ENCODE measurements at places on chromosomes 12 and 14.

- no peak for DNase-seq
Measured at GRCh38 chr12:1343422-1343821, 251.0 kb downstream of the FBXL14 start.

GRCh38 chr12:98359856-98360255 lies 155.5 kb upstream of the TMPO start:
- DNase-seq, result no peak

DNA sequence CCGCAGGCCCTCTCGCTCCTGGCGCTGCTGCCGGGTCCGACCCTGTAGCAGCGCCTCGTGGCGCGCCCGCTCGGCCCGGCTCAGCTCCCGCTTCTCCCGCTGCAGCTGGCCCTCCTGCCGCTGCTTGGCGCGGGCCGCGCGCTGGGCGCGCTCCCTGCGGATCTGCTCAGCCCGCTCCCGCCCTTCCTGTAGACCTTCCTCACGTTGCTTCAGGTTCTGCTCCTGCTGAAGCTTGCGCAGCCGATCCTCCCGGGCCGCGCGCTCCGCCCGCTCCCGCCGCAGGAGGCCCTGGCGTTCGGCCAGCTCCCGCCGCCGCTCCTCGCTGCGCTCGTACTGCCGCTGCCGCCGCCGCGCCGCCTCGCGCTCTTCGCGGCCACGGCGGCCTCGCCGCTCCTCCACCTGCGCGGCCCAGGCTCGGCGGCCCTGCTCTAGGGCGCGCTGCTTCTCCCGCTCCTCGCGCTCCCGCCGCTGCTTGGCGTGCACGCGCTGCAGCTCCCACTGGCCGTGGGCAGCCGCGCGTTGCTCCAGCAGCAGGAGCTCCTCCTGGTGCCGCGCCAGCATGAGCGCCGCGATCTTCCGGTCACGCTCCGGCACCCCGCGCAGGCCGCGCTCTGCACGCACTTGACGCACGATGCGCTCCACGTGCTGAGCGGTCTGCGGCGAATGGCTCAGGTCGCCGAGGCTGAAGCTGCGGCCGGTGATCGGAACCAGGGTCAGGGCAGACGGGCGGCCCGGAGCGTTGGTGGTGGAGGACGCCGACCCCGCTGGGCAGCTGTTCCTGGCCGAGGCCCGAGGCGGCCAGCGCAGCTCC lies 2.4 kb downstream of the CCDC177 start:
- no peak for DNase-seq

- no peak for DNase-seq
Measured at GRCh38 chr12:51171884-51172514, 936 bp downstream of the TFCP2 start.

- no peak for DNase-seq
Measured at GRCh38 chr12:46524778-46525177, 152.2 kb upstream of the SLC38A2 start.

- DNase-seq, result no peak
Measured at GRCh38 chr12:115335594-115335993, 651.6 kb upstream of the TBX3 start.

DNA sequence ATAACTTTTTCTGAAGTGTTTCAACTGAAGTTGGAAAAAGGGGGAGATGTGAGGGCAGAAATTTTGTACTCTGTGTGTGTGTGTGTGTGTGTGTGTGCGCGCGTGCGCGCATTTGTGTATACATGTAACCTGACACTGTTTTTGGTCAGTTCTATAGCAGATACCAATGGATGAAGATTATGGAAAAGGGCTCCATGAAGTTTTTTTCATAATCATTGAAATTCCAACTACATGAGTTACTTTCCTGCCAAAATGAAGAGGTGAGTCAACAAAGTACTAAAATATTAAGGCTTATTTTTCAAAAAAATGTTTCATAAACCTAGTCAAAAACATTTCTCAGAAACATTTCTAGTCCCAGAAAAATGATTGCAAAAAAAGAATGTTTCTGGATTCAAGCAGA lies 25.7 kb upstream of the CERS5 start:
- DNase-seq, result no peak

GRCh38 chr12:67892259-67893021 lies 96.8 kb upstream of the IFNG-AS1 start:
- no peak for DNase-seq

DNA sequence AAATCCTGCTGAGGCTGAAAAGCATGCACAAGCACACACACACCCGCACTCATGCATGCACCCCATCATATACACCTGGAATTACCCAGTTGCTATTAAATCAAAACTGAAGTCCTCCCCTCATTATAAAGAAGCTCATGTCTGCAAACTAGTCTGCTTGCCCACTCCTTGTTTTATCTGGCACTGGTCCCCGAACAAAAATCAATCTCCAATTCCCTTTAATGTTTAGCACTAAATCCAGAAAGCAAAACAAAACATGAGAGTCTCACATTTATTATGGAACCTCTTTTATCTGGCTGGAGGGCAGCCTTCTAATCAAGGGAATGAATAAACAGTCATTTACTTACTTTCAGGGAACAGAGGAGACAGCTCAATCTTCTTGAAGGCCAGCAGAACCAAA lies 1093.4 kb upstream of the FLRT2 start:
- DNase-seq, result no peak

Measured in activated CD4-positive, CD25-positive, alpha-beta regulatory T cell (primary cell).